ENCODE measurements at places on chromosomes 13 and 19.

DNA sequence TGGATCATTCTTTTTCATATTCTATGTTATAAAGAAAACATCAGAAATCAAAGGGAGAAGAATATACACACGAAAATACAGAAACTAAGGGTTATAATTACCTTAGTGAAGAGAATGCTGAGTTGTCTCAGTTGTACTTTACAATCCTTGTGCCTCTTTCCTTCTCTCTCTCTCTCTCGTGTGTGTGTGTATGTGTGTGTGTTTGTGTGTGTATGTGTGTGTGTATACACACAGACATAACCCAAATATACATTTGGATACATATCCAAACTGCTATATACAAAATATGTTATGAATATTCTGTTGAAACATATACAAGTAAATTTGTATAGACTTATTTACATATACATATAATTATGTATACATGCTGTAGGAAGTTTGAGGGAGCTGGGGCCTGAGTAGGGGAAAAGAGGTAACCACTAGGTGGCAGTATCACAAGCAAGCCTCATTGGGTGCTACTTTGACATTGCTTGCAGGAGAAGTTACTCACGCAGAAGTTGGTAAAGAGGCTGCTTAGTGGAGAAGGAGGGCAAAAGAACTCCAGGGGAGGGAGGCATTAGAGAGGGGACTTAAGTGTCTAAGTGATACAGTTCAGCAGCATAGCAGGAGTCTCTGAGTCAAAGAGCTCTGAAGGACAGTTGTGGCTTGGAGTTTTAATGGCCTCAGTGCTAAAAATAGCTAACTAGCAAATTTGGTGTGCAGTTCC is 465.1 kb upstream of the PCDH20 start:
- DNase-seq: no peak

DNA sequence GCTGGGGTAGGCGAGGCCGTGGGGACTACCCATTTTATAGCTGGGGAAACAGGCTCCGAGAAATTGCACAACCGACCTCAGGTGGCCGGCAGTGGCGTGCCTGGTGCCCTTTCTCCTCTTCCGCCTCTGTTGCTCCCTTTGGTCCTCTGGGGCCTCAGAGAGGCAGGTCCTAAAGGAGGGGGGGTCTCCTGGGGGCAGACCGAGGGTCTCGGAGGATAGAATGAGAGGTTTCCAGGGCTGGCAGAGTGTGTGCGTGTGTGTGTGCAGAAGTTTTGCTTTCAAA is 11.3 kb downstream of the STX10 start:
- DNase-seq: no peak

- no peak for DNase-seq
Observed at GRCh38 chr13:23212671-23213070, 31.9 kb downstream of the SGCG start.

GRCh38 chr19:13827656-13828055 is 32.4 kb downstream of the ZSWIM4 start:
- no peak for DNase-seq

Measured in stimulated activated CD4-positive, alpha-beta T cell treated with anti-CD3 and anti-CD28 coated beads, Interleukin-2, amount 100 ng/mL, for 24 hours (primary cell).